ENCODE measurements at places on chromosomes 4 and X.

DNA sequence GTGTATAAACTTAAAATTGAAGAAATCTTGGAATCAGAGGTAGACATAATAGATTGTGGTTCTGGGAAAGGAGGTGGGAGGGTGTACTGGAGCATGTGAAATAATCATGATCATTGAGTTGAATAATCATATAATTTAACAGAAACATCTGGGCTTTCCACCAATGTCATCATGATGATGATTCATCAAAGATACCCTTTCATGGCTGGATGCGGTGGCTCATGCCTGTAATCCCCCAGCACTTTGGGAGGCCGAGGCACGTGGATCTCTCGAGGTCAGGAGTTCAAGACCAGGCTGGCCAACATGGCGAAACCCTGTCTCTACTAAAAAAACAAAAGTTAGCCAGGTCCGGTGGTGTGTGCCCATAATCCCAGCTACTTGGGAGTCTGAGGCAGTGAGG, 6.7 kb upstream of the RUFY3 start:
- peak; percentile 45 for DNase-seq

GRCh38 chr4:146382194-146382593, 139.5 kb downstream of the SLC10A7 start:
- no peak for DNase-seq

GRCh38 chr4:145734576-145735346, 54.8 kb downstream of the C4orf51 start:
- DNase-seq = peak; percentile 99

DNA sequence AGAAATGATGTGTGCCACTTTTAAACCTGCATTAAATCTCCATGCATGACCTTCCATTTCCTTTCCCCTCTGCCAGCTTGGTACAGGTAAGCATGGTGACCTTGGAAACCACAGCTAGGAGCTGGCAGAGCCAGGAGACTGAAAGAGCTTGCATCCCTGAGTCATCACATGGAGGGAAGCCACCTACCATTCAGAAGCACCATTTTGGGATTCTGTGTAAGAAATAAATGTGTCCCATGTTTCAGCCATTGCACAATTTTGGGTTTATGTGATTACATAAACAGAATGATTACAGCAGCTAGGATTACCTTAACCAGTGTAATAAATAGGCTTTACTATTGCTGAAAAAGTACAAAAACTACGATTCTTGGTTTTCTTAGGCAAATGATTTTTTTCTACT, 17.3 kb upstream of the CCDC149 start:
- DNase-seq = peak; percentile 47

DNA sequence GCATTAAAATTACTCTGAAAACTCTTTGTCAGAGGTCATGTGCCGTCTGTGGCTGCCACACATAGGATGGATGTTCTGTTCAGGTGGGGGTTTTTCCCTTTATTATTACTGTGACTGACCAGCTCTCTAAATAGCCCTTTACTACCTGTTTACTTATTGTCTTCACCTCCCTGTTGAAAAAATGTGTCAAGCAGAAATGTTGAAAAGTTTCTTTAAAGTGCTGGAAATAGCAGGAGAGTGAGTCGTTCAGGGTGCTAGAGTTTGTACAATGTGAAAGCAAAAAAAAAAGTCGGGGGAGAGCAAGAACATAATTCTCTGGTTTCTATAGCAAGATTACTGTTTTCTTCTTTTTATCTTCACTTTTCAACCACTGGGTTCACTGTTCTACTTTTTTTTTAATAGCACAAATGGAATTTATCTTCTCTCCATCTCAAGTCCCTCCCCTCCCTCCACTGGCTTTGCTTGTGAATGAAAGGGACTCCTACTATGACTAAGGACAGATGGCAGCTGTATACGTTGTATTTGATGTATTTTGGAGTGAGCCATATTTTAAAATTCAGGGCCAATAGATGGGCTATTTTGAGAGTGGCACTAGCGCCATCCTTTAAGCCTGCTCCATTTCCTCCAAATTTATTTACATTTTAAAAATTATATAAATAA, 33.3 kb downstream of the ARX start:
- peak; percentile 33 for DNase-seq

All from fibroblast of the aortic adventitia (primary cell).